ENCODE measurements at places on chromosomes 4 and X.

GRCh38 chrX:40009462-40009851 lies 88.3 kb downstream of the BCOR start:
- DNase-seq: peak; percentile 55

GRCh38 chr4:87624698-87625097 lies 16.4 kb downstream of the DSPP start:
- no peak for DNase-seq

DNA sequence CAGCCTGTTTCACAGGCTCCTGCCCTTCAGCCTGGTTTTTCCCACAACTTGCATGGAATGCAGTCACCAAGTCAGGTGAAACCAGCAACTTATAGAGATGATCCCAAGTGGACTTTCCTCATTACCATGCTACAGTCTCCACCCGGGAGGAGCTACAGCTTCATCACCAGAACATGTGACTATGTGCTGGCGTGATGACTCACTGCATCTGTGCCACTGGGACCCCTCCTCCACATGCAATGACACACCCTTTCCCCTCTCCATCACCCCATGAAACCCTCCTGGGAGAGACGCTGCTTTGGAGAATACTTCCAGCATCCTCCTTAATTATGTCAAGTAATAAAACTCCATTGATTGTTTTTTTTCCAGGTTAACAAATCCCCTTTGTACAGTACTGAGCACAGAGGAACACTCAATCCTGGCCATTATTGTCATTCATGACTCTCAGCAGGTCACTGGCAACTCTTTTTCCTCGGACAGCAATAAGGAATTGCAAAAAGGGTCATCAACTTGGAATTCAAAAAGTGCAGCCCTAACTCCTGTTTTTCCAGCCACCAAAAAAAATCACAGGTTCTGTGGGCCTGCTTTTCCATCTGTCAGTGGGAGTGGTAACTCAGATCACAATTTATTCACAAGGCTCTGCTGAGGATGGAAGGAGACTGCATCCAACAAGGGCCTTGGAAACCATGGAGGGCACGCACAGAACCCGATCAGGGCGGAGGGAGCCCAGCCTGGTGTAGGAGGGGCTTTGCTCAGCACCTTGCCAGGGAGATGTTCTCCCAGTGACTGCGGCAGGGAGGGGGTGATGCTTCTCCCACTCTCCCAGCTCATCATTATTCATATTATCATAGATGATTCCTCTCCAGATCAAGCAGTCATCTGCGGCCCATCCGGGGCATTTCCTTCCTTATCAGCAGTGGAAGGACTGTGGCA lies 17.4 kb downstream of the QDPR start:
- peak; percentile 64 for DNase-seq

- DNase-seq: peak; percentile 54
These were observed 55.3 kb downstream of the MANBA start for GRCh38 chr4:102705391-102705935.

DNA sequence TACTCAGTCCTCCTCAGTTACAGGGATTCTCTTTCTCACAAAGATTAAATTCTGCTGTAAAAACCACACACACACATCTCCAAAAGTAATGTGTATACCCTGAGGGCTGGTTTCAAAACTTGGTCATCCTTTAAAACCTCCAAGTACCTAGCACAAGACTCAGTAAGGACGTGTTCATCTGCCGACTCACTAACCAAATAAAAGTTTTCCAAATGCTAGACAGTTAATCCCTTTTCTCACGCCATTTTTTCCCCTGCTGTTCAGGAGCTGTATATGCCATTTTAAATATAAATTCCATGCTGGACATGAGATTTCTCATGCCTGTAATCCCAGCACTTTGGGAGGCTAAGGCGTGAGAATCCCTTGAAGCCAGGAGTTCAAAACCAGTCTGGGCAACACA lies 3.9 kb upstream of the SAT1 start:
- DNase-seq: no peak

GRCh38 chrX:149682031-149682430 lies 29.8 kb upstream of the MAGEA11 start:
- peak; percentile 80 for DNase-seq

DNA sequence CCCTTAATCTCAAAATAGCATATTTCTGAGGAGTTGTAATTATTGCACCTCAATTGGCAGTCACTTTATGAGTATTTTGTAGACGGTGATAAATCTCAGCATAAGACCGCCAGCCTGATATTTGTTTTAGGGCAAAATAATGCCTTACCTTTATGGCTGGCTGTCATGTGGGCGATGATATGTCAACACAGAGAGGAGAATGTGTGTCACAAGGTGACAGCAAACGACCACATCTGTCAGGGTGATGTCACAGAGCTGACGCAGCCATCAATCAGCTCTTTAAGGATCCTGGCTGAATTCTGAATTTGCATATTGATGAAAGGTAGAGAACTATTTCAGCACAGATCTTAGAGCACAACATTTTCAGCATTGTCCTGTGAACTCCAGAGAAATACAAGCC lies 209.7 kb downstream of the CEP135 start:
- DNase-seq: no peak
